ENCODE measurements at places on chromosomes 11 and 22.

DNA sequence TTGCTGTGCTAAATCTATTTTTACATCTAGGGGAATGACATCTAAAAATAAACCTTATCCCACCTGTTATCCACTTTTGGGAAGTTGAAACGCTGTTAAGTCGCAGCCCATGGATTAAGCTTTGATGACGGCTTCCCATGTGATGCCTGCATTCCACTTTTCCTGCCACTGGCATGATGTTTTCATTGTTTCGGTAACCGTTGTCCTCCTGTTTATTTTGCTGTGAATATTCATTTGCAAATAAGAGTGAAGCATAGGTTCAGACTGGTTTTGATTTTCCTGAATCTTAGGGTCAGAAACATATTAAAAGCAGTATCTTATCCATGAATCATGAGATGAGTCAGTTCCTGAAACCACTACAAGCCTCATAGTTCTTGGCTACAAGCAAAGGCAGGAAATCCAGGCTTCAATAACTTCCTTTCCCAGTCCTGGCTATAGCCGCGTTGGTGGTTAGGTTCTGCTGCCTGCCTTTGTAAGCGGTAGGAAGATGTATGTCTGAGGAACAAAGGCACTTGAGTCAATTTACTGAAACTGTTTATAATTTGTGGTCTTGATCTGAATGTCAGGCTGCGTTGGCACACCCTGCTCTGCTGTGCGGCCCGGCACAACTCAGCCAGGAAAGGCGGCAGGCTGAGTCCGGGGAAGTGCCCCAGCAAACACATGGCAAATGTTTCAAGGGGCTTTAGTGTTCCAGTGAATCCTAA is 19.4 kb downstream of the TEAD1 start:
- no peak for DNase-seq

GRCh38 chr11:99568808-99569207 is 548.1 kb downstream of the CNTN5 start:
- no peak for DNase-seq

GRCh38 chr22:34236527-34236926 is 316.3 kb upstream of the LARGE1 start:
- DNase-seq: no peak

GRCh38 chr11:36046932-36047331 is 103.1 kb downstream of the LDLRAD3 start:
- DNase-seq: no peak

DNA sequence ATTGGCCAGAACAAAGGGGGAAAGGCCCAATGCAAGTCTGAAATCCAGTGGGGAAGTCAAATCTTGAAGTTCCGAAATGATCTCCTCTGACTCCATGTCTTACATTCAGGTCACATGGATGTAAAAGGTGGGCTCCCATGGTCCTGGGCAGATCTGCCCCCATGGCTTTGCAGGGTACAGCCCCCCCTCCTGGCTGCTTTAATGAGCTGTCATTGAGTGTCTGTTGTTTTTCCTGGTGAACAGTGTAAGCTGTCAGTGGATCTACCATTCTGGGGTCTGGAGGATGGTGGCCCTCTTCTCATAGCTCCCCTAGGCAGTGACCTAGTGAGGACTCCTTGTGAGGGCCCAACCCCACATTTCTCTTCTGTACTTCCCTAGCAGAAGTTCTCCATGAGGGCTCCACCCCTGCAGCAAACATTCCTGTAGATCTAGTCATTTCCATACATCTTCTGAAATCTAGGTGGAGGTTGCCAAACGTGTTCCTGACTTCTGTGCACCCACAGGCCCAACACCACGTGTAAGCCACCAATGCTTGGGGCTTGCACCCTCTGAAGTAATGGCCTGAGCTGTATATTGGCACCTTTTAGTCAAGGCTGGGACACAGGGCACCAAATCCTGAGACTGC is 9.3 kb downstream of the CARD18 start:
- peak; percentile 9 for DNase-seq

DNA sequence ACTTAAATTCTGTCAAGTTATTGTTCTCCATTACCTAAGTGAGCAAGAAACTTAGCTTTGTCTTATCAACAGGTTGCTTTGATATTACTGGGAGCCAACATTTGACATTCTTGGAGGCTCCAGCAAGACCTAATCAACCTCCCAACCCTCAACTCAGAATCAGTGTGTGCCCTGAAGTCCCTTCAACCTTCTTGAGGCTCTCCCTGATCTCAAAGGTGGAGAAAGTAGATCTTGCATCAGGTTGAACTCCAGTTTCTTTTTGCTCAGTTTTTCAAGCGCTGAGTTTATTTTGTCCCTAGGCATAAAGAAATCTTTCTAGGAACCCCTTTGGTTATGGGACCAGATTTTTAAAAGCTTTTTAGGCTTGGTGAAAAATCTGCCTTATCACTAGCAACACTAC is 1.4 kb downstream of the FAM111A start:
- no peak for DNase-seq
